Aorta (tissue), 5 donors: ENCODE measurements at places on chromosomes 12 and 14.

GRCh38 chr12:1728824-1729223 lies 38.0 kb downstream of the ADIPOR2 start:
- no peak for DNase-seq

DNA sequence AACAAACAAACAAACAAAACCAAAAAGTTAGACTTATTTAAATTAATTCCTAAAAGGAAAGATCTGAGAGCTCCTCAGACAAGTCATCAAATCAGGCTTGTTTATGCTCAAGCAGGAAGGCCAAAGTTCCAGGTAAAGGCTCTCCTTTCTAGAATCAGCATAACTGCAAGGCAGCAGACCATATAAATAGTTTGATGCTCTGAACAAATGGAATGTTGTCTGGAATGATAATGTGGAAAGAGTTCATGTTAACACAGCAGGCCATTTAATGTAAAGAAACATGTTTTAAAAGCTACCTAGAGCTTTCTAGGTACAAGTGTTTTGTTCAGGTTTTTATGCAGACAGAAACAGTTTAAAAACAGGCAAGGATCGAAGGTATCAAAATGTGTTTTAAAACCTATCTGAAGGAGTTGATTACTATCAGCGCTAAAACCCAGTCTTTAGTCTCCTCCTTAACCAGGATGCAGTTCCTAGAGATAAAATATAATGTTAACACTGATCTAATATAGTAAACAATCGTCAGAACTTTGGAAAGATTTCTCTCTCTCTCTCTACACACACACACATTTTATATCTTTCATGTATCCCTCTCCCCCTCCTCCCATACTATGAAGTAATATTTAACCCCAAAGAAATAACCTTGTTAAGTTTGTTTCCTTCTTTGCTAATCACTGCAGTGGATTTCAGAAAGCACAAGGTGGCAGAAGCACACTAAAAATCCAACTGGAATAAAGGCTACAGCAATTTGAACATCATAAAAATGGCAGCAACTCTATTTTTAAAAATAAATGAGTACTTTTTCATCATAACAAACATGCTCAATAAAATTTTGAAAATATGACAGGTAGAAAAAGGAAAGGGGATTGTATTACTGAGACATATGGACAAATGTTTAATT lies 135.5 kb downstream of the PAWR start:
- no peak for DNase-seq

- no peak for DNase-seq
Observed at GRCh38 chr12:68958322-68958721, 25.4 kb upstream of the CPM start.

DNA sequence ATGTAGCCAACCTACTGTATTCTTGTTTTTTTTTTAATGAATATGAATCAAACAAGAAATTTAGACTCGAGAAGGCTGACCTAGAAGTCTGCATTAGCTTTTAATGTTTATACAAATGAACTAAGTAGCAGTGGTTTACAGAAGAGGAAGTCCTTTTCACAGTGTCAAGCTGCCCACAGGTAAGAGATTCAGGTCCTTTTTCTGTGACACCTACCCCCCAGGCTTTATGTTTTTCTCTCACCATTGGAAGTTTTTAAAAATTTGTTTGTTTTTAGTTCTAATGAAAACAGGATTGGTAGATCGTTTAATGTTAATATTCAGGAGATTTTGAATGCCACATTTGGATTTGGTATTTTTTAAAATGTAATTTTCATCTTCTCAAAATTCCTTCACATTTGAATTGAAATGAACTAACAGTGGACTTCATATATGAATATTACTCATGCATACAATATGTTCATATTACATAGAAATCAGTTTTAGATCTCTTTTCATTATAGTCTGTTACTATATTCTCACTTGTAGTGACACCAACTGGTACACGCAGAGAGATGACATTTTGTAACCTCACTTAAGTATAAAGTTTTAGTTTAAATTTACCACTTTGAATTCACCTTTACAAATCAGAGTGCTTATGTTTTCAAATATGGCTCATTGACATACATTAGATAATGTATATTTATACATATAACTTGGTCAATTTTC lies 29.7 kb downstream of the ATF7IP start:
- DNase-seq = no peak

DNA sequence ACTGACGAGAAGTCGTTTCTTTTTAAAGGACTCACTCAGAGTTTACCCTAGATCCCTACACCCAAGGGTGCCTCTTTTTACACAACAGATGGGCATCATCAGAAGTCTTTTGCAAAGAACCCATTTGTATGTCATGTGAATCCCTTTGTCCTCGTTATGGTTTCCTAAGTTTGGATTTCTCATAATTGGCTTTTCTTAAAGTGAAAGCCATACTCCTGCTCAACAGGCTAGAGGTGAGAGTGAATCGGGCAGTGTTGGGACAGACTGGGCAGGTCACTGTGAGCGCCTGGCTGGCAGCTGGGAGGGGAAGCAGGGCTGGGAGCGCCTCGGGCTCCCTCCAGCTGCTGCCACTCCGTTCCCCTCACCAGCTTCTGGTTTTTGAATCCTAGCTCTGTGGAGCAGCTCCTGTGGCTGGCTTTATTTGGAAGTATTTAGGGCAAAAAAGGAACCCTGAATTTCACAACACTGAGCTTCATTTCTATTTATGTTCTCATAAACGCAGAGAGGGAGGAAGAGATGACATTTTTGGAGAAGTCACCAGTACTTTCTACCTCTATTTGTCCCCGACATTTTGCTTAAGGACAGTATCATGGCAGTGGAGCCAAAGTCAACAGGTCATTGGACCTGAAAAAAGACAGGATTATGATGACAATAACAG lies 63.8 kb upstream of the ACTN1 start:
- DNase-seq = peak; percentile 87

DNA sequence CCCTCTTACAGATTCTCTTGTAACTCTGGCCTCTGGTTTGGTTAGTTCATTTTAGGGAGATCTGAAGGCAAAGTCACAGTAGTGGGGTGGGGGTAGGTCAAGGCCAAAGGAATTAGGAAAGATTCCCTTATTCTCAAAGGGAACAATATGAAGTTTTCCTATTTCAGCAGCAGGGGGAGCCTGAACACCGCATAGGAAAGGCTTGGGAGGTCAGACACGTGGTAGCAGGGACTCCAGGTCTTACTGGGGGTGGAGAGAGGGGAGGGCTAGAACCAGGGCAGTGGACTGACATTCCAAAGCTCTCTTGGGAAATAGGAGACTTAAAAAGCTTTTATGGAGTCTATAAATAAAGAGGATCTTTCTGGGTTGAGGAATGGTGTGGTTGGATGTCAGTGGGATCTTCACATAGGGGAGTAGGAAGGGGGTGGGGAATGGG lies 1.3 kb downstream of the ZC3H10 start:
- DNase-seq = no peak
